Kidney (tissue), 22 donors: ENCODE measurements at places on chromosomes 11 and 22. TPM values are rescaled to one million over a fixed set of nuclear protein-coding genes. Genes with fewer than 3 reads are reported as not detected.
A peak's percentile ranks its signal among the peaks of the same experiment; 100 is the strongest.

- DNase-seq, result no peak
- H3K27ac ChIP-seq, result no peak overlapping the region
- no peaks in the 10 kb centered on the region for H3K36me3 ChIP-seq
- H3K4me1 ChIP-seq, result no peaks in the 10 kb centered on the region
Observed at GRCh38 chr22:44574057-44574639, 76.1 kb upstream of the RTL6 start.

MMP13 gene
- total RNA-seq, result not detected

C11orf42 gene
- total RNA-seq, result not detected

- no peaks in the 10 kb centered on the region for H3K27me3 ChIP-seq
- no peak overlapping the region for H3K27ac ChIP-seq
- DNase-seq, result no peak
- H3K36me3 ChIP-seq, result no peaks in the 10 kb centered on the region
- H3K4me3 ChIP-seq, result no peak overlapping the region
- H3K4me1 ChIP-seq, result peaks cover 2% of the 10 kb centered on the region
Observed at GRCh38 chr11:17500673-17501072, 24.0 kb upstream of the ABCC8 start.

SYT7 gene
- 5.7 TPM for total RNA-seq

- H3K27ac ChIP-seq, result no peak overlapping the region
- no peaks in the 10 kb centered on the region for H3K27me3 ChIP-seq
- no peak for DNase-seq
- H3K4me1 ChIP-seq, result peaks cover 17% of the 10 kb centered on the region
- H3K36me3 ChIP-seq, result peaks cover 24% of the 10 kb centered on the region
Observed at GRCh38 chr11:61331651-61332050, 1.3 kb downstream of the DDB1 start.

GRCh38 chr11:14906993-14907392, 15.0 kb upstream of the CYP2R1 start:
- no peaks in the 10 kb centered on the region for H3K4me1 ChIP-seq
- DNase-seq, result no peak
- no peak overlapping the region for H3K27ac ChIP-seq
- no peak overlapping the region for H3K4me3 ChIP-seq
- no peaks in the 10 kb centered on the region for H3K36me3 ChIP-seq

- DNase-seq, result no peak
- no peak overlapping the region for H3K27ac ChIP-seq
- no peak overlapping the region for H3K4me3 ChIP-seq
- H3K4me1 ChIP-seq, result no peaks in the 10 kb centered on the region
- no peaks in the 10 kb centered on the region for H3K27me3 ChIP-seq
Observed at GRCh38 chr22:39724857-39725256, 154.3 kb downstream of the CACNA1I start.

DNA sequence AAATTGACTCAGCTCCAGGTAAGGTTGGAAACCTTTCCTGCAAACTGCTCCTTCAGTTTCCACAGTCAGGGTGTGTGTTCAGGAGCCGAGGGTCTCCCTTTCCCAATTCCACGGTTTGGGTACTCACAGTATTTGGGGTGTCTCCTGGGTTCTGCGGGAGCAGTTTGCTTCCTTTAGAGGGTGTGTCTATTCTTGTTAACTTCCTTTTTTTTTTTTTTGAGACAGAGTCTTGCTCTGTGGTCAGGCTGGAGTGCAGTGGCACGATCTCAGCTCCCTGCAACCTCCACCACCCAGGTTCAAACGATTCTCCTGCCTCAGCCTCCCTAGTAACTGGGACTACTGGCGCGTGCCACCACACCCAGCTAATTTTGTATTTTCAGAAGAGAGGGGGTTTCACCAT, 251.4 kb downstream of the LUZP2 start:
- no peak overlapping the region for H3K27ac ChIP-seq
- no peaks in the 10 kb centered on the region for H3K36me3 ChIP-seq
- H3K4me1 ChIP-seq, result no peaks in the 10 kb centered on the region
- H3K27me3 ChIP-seq, result no peaks in the 10 kb centered on the region

DNA sequence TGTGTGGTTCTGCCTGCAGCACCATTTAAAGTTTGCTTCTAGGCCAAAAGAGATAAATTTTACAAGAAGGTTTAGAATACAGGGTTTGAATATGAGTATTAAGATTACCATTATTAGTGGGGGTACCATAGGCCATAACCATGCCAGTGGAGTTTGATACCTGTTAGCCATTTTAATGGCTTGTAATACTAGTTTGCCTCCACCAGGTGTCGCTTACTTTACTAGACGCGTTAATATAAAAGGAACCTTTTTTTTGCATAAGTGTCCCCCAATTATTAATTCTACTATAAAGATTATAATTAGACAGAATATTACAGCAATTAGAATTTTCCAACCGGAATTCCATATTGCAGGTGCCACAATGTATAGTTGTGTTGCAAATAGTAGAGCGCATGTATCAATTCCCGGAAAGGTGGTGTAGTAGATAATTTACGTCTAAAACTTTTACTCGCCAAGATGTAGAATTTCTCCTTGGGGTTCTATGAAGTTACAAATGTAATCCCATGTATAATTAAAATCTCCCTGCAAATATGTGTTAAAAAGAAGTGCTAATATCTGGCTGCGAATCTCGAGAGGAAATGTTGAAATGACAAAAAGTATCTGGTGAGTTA, 16.1 kb downstream of the MS4A6E start:
- no peak overlapping the region for H3K4me3 ChIP-seq
- no peaks in the 10 kb centered on the region for H3K36me3 ChIP-seq
- no peak for DNase-seq
- H3K4me1 ChIP-seq, result no peaks in the 10 kb centered on the region
- H3K27me3 ChIP-seq, result no peaks in the 10 kb centered on the region

ELF5 gene
- total RNA-seq, result 0.94 TPM

- H3K4me3 ChIP-seq, result no peak overlapping the region
- H3K27me3 ChIP-seq, result no peaks in the 10 kb centered on the region
- no peaks in the 10 kb centered on the region for H3K36me3 ChIP-seq
Observed at GRCh38 chr11:34647532-34647931, 26.6 kb downstream of the EHF start.

TPBGL gene
- total RNA-seq, result 0.69 TPM

DNA sequence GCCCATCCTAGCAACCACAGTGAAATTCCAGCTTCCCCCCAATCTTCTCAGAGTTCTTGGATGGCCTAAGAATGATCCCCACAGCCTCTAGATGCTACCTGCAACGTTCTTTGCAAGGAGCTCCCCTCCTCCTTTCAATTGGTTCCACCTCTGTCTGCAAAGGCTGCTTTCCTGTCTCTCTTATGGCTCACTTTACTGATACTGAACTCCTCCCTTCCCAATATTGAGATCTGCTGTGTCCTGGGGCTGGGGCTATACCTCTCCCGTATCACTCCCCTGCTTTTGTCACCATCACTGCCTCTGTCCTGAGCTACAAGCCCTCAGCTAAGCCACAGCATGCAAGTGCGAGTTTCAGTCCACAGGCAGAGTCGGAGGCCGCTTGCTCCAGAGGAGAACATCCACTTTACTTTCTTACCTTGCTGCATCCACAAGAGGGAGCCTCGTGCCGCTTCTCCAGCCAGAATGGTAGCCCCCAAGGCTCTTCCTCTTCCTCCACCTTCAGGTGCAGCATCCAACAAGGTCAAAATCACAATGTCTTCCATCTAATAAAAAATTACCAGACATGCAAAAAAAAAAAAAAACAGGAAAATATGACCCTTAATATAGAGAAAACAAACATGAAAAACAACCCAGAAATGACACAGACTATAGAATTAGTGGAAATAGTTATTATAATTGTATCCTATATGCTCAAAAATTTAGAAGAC, 48.6 kb upstream of the TMEM45B start:
- no peak overlapping the region for H3K4me3 ChIP-seq
- peaks cover 2% of the 10 kb centered on the region for H3K4me1 ChIP-seq
- DNase-seq, result peak; percentile 50
- H3K27ac ChIP-seq, result no peak overlapping the region
